NCI-H460 (cell line): ENCODE measurements at places on chromosomes 2 and 18. TPM values are rescaled to one million over a fixed set of nuclear protein-coding genes. Genes with fewer than 3 reads are reported as not detected.

DNA sequence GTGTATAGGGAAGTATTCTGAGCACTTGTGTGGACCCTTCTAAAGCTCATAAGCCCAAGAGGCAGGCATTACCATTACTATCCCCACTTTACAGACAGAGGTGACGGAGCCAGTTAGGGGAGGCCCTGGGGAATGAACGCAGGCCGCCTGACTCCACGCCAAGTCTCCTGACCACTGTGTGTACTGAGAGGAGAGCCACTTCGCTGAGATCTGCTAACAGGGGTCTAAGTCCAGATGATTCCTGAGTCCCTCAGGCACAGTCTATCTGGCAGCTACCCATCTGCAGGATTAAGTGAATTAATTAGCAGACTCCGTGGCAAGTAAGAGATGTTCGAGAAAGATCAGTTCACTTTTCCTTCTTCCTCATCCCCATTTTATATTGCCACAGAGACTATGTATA, 13.7 kb downstream of the CYB5A start:
- DNase-seq, result no peak

DNA sequence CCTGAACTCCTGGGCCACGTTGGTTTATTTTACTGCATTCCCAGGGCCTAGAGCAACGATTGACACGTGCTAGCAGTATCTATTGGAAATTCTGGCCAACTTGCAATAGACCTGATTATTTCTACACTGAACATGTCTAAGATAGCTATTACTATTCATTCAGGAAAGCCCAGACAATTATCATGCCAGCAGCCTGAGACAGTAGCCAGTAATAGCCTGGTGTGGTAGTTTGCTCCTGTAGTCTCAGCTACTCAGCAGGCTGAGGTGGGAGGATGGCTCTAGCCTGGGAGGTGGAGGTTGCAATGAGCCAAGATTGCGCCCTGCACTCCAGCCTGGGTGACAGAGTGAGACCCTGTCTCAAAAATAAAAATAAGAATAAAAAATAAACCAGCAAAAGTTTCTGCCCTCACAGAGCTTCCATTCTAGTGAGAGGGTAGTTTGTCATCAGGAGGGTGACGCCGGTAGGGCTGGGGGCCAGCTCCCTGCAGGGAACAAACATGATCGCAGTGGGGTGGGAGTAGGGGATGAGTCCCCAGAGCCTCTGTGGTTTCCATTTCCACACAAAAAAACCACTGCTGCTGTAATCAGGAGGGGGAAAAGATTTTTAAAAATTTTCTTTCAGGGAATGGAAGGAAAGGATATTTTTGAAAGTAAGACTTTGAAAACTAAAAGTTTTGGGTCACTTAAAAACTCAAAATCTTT, 4.3 kb downstream of the CASP8 start:
- no peak for DNase-seq

DNA sequence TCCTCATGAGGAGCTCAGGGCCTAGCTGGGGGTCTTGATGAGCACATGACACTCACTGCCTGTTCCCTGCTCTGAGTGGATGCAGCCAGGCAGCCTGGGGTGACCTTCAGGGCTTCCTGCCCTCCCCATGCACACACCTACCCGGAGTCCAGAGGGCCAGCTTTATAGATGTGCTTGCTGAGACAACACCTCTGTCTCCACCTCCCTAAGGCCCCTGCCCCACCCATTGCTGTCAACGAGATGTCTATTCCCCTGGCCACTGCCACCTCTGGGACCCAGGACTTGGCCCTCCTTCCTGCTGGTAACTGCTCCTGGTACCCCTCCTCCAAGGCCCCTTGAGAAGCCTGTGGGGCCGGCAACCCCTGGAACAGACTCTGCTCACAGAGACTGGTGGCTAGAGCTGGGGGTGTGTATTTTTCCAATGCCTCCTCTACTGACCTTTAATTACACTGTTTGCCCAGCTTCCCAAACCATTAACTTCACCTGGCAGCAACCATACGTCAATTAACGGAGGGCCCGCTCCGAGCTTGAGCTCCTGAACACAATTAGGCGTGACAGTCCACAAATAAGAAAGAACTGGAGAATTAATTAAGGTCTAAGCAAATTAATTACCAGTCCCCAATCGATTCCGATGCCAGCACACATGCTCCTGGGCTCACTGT, 66.3 kb downstream of the EMX1 start:
- no peak for DNase-seq

The SCN2A gene
- total RNA-seq, result not detected in 2 replicates

DNA sequence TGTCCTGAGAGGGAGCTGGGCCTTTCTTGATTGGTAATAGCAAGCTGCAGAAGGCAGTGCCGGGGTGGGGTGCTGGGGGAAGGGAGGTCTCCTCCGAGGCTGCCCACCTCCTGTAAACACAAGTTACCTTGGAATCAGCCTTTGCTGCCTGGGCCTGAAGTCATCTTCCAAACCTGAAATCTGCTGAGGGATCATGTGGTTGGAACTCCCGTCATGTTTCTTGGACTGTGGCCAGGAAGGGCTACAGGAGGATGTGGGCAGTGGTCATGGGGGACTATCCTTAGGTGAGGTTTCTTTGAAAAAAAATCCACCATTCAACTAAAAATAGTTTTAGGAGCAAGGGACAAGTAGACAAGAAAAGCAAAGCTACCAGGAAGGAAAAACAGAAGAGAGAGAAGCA, 74.2 kb downstream of the CDK15 start:
- no peak for DNase-seq

DNA sequence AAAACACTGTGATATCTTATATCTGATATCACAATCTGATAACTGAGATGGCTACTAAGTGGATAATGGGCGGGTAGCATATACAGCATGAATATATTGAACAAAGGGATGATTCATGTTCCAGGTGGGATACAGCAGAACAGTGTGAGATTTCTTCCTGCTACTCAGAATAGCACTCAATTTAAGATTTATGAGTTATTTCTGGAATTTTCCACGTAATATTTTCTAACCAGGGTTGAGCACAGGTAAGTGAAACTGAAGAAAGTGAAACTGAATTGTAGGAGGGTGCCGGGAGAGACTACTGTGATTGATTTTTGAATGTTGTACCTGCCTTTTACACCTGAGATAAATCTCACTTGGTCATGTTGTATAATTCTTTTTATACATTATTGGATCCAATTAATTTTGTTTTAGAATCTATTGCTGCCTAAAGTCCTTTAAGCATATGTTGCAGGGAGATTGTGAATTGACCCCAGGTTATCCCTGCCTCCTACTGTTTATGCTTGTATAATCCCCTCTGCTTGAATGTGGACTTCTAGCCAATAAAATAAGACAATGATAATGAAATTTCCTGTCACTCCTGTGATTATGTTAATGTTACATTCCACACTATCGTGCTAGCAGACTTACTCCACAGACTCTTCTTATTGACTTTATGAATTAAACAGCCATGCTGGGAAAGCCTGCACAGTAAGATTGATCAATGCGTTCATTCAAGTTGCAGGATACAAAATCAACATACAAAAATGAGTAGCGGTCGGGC, 67.6 kb upstream of the RBBP8 start:
- peak; percentile 30 for DNase-seq
